ENCODE measurements at places on chromosomes 5 and 9.

- DNase-seq: no peak
Observed at GRCh38 chr9:129725795-129726251, 27.0 kb downstream of the PTGES start.

DNA sequence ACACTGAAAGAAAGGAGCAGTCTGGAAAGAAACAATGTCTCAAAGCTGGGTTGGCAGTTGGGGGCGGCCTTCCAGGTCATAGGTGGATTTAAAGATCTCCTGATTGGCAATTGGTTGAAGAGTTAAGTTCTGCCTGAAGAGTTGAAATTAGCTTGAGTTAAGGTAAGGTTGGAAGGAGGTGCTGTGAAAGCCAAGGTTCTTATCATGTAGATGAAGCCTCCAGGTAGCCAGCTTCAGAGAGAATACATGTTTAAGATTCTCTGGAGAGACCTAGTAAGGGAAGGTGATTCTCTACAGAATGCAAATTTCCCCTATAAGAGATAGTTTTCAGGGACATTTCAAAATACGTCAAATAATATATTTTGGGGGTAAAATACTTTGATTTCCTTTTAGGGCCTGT, 387.1 kb downstream of the TMEM232 start:
- DNase-seq: no peak

- no peak for DNase-seq
Observed at GRCh38 chr9:21835121-21835520, 32.7 kb downstream of the MTAP start.

GRCh38 chr5:16412556-16412955, 53.0 kb downstream of the ZNF622 start:
- DNase-seq: no peak

GRCh38 chr5:156170351-156170961, 156.5 kb upstream of the SGCD start:
- no peak for DNase-seq

DNA sequence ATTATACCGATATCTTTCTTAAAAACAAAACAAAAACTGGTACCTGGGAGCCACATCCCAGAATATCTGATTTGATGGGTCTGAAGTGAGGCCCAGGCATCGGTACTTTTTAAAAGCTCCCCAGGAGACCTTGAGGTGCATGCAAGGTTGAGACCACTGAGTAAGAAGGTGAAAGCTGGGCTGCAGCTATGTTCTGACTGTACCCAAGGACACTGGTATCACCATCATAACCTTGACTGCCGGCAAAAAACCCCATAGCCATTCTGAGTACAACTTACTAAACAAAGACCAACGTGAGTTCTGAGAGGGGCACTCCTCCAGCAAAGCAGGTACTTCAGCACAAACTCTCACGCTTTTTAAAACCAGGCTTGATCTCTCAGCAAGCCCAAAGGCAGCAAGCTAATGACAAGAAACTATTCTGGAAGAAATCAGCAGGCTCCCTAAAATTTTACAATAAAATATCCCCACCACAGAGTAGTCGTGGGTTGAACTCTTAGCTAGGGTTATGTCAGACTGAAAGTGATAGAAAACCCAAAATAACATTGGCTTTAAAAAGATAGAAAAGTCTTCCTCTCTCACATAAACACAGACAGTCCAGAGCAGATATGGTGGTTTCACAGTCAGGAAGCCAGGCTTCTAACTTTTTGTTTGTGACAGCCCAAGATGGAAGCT, 263.9 kb downstream of the SAXO1 start:
- peak; percentile 36 for DNase-seq

- DNase-seq: no peak
Observed at GRCh38 chr9:137319011-137319738, 17.1 kb upstream of the NRARP start.

DNA sequence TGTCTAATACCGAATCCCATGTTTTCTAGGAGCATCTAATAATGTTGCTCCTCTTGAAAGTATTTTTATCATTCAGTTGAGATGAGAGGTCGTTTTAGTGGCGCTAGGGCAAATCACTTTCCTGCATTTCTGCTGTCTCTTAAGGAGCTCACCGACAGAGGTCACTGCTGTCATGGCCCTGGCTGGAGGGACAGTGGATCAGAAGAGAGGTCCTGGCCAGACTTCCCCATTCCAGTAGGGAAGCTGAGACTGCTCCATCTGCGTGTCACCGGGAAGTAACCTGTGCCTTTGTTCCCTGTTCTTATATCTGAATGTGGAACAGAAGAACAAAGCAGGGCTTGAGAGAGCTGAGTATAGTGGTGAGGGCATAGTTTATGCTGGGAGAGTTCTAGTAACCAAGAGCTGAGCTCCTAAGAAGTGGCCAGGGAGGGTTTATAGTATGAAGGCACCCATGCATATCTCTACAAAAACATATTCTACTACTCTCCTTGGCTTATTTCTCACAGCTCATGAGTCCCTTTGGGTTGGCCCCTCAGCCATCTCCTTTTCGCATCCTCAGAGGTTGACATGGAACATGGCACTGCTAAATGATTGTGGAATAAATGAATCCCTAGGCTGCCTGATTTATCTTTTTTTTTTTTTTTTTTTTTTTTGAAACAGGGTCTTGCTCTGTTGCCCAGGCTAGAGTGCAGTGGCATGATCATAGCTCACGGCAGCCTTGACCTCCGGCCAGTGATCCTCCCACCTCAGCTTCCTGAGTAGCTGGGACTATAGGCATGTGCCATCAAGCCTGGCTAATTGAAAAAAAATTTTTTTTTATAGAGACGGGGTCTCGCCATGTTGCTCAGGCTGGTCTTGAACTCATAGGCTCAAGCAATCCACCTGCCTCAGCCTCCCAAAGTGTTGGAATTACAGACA, 27.2 kb downstream of the ATP6V0E1 start:
- no peak for DNase-seq

GRCh38 chr9:34717996-34718614, 8.2 kb upstream of the CCL21 start:
- DNase-seq: no peak

- DNase-seq: peak; percentile 81
Observed at GRCh38 chr9:130682421-130683121, 11.0 kb upstream of the EXOSC2 start.

GRCh38 chr9:89519366-89519805, 21.5 kb upstream of the SEMA4D start:
- DNase-seq: no peak

DNA sequence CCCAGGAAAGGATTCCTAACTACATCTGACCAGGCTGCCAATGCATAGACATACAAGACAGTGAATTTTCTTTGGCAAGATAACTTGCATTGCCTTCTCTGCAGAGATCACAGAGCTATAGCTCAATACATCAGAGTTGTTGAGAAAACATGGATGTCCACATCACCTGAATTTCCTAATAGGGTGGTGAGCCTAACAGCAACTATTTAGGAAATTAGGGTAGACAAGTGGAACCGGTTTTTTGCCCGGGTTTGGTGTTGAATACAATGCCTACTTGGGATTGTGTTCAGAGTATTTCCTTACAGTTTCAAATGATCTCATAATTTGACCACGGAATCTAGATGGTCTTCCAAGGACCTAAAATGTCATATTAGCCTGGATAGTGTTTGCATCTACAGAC, 262.7 kb downstream of the KIF4B start:
- DNase-seq: no peak

Data from GM13977 (cell line).